ENCODE measurements at places on chromosomes 11 and 22.

DNA sequence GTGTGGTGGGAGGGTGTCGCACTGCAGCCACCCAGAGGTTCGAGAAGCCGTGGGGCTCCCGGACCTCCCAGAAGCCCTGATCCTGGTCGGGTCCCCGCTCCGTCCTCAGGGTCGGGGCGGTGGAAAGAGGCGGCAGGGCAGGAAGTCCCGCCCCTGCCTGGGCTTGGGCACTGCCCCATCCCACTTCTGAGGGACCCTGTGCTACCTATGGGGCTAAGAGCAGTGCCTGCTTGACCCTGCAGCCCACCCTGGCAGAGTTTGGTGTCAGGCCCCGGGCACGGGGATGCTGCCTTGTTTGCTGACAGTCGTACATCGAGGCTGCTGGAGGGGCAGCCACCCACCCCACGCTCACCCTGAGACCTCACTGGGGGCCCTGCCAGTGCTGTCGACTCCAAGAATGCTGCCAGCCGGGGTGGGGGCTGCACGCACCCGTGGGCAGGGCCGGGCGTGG lies 19.4 kb downstream of the RNH1 start:
- DNase-seq, result no peak

DNA sequence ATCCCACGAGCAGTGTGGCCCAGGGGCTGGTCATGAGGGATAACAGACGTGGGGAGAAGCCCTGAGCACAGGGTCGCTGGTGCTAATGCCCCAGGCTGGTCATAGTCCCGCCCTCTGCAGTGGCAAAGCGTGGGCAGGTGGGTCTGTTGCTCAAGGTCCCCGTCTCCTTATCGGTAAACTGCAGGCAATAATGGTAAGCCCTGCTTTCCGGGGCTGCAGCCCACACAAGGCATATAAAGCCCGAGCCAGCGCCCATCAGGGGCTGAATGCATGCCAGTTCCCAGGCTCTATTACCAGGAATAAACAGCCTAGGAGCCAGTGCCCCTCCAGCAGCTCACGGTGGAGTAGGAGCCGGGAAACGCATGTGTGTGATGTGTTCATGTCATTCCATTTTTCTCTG lies 261.0 kb downstream of the BRD1 start:
- no peak for DNase-seq

DNA sequence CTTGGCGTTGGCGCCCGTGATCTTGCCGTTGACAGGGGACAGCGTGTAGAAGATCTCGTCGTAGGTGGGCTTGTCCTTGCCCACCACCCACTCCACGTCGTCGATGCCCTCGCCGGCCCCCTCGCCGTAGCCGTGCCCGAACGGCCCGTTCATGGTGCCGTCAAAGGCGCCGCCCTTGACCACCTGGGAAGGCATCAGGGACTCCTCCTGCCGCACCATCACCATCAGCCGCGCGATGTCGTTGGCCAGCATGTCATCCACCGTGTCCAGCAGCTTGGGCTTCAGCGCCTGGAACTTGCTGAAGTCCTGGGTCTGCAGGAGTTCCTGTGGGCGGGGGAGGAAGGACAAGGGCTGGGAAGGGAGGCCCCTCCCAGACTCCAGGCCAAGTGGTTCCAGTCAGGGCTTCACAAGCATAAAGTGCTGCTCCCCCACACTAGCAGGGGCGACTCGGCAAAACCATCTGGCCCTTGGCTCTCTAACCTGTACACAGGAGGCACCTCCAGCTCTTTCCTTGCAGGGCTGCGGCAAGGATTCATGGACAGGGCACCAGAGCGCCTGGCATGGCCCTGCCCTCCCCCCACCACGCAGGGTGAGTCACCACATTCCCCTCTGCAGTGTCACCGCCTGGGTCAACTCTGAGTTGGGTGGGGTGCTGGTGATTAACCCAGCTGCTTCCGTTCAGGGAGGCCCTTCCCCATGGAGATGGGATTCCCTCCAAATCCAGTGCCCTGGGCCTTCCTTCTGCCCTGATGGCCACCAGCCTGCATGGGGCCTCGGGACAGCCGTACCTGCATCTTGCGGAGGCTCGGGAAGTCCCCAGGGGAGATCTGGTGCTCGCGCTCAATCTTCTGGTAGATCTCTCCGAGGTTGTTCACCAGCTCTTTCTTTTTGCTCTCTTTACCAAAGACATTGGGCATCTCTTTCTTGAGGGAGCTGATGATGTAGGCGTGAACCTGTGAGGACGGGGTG lies 10.4 kb upstream of the CDC42BPG start:
- no peak for DNase-seq

DNA sequence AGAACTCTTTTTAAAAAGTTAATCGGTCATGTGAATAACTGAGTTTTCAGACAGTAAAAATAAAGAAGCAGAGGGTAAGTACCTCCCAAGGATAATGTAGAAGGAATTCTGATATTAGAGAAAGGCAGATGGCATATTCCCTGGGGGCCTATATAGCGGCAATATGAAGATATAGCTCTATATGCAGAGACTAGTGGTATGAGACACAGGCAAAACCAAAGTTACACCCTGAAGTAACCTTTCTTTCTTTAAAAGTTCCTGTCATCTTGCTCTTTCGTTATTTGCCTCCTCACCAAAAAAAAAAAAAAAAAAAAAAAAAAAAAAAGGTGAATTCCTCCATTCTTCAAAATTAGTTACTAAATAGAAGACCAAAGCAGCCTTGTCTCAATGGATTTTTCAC lies 76.2 kb upstream of the ARHGAP32 start:
- no peak for DNase-seq

DNA sequence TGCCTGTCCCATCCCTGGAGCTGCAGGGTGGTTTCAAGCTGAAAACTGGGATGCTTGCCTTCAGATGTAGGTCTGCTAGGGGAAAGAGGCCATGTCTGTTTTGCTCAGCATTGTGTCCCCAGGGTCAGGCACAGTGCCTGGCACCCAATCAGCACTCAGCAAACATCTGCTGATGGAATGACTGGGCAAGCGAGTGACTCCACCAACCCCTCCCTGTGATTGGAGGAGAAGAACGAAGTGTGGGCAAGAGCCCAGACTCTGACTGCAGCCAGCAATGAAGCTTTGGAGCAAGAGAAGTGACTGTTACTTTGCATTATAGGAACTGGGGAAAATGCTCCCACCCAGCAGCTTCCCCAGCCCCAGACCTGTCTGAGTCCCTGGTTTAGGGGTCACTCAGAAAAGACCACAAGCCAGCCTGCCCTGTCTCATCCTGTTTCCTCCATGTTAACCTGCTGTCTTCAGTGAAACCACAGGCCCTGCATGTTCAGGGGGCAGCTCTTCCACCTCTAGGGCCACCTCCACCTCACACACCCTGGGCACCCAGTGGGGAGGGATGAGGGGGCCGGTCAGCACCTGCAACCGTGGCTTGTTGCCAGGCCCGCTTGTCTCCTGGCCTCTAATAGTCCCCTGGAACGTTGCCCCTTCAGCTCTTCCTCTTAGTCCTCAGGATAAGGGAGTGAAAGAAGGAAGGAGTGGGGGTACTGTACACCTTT lies 147.4 kb downstream of the TRIM29 start:
- no peak for DNase-seq

DNA sequence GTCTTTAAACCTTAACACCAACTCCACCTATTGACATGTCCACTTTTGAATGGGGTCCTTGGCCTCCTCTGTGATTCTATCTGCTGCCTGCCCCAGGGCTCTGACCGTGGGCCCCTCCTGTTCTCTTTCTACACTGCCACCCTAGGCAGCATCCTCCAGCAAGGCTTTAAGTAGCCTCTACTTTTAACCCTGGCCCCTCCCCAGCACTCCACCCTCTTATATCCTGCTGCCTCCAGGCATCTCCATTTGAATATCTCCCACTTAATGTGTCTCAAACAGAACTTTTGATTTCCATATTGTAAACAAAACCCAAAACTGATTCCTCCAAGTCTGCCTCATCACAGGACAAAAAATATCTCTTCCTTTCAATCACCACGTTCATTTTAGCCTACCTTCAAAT lies 90.5 kb upstream of the ARHGAP32 start:
- no peak for DNase-seq

DNA sequence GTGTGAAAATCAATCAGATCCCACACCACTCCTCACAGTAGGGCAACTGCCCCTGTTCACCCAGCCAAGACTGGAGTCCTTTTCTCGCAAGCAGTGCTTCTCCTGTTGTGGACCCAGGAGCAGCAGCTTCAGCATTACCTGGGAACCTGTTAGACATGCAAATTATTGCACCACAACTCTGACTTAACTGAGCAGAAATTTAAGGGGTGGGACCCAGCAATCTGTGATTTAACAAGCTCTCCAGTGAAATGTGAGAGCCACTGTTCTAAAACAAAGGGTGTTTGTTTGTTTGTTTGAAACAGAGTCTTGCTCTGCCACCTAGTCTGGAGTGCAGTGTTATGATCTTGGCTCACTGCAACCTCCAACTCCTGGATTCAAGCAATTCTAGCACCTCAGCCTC lies 591.4 kb downstream of the SOX6 start:
- no peak for DNase-seq

GRCh38 chr11:43947815-43948214 lies 5.4 kb downstream of the C11orf96 start:
- DNase-seq, result no peak

DNA sequence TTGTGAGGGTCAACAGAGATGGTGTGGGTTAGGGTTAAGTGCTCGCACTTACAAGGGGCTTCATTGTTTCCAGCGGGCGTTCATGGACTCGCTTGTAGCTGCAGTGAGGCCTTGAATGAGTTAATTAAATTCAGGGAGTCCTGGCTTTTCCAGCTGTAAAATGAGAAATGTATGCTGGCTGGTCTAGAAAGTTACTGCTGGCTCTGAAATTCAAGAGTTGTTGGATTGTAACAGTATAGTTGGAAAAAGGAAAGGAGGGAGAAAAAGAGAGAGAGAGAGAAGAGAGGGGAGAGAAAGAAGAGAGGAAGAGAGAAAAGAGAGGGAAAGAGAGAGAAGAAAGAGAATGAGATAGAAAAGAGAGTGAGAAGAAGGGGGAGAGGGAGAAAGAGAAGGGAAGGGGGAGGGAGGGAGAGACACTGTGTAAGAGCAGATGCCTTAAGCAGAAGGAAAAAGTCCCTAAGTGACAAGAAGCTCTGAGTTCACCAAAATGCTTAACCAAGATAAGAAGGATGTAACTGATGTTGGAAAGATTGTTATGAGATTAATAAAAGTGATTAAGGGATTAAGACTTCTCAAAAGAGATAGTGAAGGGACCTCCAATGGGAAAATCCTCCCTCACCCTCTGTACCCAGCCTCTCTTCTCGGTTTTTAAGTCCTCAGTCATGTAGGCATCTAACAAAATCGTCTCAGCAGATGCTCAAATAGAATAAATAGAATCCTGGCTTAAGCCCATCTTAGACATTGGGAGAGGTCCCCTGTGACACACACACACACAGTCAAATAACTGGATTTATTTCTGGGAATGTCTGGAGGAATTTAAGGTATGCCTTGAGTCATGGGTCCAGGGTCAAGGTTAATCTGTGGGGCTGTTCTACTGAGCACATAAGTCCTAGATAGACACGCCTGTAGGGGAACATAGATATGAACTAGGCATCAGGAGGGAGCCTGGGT lies 477.9 kb downstream of the MIAT start:
- DNase-seq, result no peak

GRCh38 chr11:36162883-36163434 lies 126.3 kb downstream of the COMMD9 start:
- no peak for DNase-seq

DNA sequence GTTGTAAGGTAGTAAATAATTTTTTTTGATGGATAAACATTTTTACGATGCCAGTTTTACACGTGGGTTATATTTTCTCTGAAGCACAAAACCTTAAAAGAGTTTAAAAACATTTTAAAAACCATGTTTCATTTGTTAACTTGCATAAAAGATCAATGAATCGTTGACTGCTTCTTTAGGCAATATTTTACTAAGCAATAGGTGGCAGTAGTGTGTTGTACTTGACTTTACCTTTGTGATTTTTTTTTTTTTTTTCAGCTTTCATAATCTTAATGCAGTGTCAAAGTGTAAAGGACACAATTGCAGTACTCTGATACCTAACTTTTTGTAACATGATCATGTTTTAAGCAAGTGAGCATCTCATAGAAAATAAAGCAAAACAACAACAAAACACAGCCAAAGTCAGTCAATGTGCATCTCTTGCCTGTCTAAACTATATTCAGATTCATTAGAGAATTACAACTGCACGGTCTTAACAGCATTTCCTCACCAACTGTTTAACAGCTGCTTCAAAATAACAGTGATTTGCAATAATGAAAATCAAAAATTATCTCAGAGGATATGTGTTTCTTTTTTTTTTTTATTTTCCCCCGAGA lies 27.7 kb downstream of the DNAJC24 start:
- no peak for DNase-seq

- DNase-seq, result no peak
Measured at GRCh38 chr11:77884186-77884828, 63.4 kb downstream of the AAMDC start.

- no peak for DNase-seq
Measured at GRCh38 chr22:29150701-29151100, 55.0 kb upstream of the EMID1 start.

DNA sequence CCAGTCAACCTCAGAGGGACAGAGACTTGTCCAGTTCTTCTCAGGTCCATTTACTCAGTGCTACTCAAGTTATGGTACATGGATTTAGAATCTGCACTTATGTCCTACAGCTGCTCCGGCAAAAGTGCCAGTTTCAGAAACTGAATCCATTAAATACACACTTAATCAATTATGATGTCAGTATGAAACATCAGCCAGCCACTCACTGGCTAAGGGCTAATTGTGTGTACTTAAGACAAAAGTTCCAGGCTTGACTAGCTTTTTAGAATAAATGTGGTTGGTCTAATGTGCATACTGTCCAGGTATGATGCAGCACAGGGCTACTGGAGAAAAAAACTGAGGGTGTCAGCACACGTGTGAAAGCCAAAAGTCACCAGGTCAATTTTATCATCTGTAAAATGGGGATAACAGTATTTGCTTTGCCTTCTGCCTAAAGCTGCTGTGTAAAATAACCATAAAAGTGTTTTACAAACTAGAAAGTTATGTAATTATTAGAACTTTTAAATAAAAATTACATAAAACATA lies 55.4 kb upstream of the CYP2D6 start:
- no peak for DNase-seq

- DNase-seq, result no peak
Measured at GRCh38 chr11:61507012-61507768, 1.4 kb upstream of the LRRC10B start.

DNA sequence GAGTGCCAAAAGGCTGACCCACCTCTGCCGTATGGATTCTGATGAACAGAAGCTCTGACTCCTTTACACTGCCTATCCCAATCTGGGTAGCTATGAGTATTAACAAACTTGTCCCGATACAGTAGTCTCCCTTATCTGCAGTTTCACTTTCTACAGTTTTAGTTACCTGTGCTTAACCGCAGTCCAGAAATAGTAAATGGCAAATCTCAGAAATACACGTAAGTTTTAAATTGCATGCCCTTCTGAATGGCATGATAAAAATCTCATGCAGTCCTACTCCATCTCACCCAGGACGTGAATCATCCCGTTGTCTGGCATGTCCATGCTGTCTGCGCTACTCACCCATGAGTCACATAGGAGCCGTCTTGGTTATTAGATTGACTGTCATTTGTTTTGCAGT lies 68.8 kb downstream of the SNX19 start:
- no peak for DNase-seq
